ENCODE measurements at places on chromosomes 5 and 9.
A peak's percentile ranks its signal among the peaks of the same experiment; 100 is the strongest.

DNA sequence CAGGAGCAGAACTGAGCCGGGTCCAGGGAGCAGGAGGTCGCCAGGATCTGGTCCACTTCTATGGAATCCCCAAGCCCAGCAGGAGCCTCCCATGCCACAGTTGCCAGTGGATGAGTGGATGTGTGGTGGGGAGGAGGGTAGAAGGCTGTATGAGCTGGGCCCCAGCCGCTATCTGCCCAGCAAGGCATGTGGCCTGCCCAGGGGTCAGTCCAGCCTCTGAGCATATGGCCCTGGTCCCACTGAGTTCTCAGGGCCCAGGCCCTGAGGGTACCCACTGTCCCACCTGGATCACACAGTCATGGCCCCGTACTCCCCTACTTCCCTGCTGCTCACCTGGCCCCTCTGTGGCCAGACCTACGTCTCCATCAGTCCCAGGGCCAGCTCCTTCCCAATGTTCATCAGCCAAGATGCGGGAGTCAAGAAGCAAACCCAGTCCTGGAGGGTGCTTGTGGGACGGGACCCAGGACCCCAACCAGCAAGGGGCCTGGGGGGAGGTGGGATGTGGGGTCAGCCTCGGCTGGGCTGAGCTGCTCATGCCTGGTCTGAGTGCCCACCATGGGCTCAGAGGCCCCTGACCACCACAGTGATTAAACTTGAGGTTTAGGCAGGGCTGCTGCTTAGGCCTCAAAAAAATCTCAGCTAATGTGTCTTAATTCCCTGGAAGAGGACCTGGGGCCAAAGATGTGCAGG lies 152.7 kb downstream of the COL23A1 start:
- DNase-seq, result no peak

DNA sequence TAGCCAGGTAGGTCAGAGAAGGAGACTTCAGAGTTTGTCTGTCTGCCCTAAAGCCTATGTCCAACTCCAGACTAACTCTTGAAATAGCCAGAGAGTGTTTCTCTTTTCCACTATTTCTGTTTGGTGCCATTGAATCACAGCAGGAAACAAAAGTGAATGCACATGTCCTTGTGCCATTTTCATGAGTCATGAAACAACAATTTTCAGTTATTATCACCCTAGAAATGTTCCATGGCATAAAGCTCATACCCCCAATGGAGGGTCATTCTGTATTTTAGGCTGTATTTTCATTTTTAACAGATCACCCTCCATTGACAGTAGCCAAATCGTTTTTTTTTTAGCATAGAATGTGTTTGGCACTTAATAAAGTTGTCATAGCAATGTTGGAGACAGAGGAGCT lies 124.7 kb downstream of the PAPPA start:
- no peak for DNase-seq

- DNase-seq, result no peak
These were observed 69.0 kb downstream of the MTAP start for GRCh38 chr9:21871256-21871975.

- no peak for DNase-seq
These were observed 273.2 kb upstream of the PRDM9 start for GRCh38 chr5:23234197-23234596.

DNA sequence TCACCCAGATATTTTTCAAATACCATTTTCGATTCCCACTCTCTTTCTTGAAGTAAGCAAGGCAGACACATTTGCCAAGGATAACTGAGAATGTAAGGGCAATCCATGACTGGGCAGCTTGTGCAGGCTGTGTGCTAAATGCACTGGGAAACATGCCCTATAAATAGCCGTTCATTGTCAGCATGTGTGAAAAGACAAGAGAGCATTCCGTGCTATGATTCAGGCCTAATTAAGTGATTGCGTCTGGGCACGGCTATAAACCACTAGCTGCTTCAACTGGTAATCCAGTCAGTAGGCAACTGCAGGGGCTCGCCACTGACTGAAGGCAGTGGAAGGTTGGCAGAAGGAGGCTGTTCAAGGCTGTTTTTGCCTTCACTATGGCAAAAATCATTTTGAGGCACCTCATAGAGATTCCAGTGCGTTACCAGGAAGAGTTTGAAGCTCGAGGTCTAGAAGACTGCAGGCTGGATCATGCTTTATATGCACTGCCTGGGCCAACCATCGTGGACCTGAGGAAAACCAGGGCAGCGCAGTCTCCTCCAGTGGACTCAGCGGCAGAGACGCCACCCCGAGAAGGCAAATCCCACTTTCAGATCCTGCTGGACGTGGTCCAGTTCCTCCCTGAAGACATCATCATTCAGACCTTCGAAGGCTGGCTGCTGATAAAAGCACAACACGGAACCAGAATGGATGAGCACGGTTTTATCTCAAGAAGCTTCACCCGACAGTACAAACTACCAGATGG lies at the start of gene HSPB3:
TSS of gene HSPB3 (plus strand) at position 287 of the 745 bp plus-strand sequence. CDS start at position 378, 91 bp downstream.
- DNase-seq, result peak; percentile 98

DNA sequence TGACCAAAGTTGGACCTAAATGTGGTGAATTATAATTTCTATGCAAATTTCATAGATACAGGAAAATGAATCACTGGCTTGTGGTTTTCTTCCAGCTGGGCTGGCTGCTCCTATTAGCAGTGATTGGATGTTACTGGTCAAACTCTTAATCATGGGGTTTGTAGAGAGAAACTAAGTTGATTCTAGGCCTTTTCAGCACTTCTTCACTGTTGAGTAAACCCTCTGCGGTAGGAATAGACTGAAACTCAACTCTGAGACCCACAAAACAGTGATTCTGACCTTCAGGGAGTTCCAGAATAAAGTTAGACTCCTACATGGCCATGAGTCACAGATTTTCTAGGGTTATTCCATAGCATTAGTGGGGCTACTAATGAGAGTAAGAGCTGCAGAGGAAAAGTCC lies 47.9 kb upstream of the FKTN start:
- DNase-seq, result peak; percentile 34

DNA sequence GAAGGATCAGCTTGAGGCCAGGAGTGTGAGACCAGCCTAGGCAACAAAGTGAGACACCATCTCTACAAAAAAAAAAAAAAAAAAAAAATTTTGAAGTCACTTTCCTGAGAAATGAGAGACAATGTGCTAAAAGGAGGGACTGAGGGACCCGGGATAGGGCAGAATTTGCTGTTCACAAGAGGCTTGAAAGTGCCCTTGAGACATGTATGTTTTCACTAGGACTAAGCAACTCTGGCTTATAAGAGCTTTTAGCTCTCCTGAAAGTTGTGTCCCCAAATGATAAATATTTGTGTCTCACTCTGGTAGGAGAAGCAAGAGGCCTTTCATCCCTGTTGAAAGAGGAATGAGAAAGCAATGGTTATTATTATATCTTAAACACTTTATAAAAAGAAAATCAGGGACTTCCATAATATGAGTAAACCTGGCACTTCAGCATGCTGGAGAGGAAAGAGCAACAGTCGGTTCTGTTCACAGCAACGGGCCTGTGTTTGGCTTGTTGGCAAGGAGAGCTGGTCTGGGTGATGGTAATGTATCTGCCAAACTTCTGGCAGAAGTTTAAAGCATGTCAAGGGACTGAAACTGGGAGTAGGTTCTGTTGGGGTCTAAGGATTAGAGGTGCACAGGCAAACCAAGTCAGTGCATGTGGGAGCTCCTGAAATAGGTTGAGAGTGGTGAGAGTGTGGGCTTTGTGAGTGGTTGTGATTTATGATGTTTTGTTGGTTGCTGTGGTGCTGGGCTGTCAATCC lies 32.2 kb downstream of the ENTREP1 start:
- peak; percentile 5 for DNase-seq

- DNase-seq, result peak; percentile 61
These were observed 20.4 kb upstream of the NTNG2 start for GRCh38 chr9:132141344-132141947.

DNA sequence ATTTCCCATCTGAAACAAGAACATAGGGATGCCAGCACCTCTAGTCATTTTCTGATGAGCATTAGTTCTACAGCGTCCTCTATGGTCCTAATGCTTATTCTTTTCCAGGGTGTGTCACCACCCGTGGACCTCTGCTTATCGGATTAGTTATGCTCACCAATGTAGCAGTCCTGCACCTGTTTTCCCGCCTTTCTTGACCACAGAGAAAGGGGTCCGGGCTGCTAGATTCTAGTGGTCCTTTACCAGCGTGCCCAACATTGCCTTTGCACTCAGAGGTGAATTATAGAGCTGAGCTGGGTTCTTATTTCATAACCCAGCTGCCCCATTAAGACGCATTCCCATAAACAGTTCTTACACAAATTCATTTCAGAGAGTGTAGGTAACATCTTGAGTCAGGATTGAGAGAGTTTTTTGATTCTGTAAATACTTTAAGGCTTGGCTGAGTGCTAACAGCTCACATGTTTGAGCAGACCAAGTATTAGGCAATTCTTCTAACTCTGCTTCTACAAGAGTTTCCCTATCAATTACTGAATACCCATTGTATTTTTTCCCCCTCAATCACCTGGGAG lies 2205.1 kb upstream of the C9orf72 start:
- no peak for DNase-seq

DNA sequence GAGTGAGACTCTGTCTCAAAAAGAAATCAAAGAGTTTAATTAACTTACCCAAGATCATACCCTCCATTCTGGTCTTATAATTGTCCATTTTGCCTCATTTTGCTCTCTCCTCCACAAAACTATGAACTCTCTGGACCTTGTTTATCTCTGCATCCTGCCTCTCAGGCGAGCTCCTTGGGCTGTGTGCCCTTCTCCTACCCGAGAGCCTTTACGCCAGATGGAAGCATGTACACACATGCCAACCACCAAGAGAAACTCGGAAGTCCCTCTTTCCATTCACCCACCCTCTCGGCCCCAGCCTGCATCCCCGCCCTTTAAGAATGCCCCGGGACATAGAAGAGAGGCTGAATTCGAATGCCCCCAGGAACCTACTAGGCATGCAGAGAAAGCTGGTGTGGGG lies 25.9 kb downstream of the CPLX2 start:
- no peak for DNase-seq

- no peak for DNase-seq
These were observed 16.3 kb upstream of the DENND1A start for GRCh38 chr9:123946101-123946821.

GRCh38 chr9:108696156-108696555 lies 159.6 kb downstream of the ACTL7B start:
- no peak for DNase-seq

GRCh38 chr9:134922066-134922931 lies 4.6 kb upstream of the FCN1 start:
- no peak for DNase-seq

DNA sequence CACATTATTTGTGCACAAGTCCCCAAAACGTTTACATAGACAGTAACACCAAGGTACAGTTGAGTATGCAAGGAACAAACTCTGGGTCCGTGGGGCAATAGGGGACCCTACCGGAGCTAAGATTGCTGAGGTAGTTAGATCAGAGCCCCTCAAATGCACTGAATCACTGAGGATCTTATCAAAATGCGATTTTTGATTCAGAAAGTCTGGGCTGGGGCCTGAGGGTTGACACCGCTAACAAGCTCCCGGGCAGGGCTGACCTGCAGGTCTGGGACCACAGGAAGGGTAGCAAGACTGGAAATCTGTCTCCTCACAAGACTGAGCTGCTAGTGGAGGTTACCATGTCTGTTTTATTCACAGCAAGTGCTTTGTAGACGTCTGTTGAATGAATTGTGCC lies 1.8 kb upstream of the IL3 start:
- DNase-seq, result no peak

DNA sequence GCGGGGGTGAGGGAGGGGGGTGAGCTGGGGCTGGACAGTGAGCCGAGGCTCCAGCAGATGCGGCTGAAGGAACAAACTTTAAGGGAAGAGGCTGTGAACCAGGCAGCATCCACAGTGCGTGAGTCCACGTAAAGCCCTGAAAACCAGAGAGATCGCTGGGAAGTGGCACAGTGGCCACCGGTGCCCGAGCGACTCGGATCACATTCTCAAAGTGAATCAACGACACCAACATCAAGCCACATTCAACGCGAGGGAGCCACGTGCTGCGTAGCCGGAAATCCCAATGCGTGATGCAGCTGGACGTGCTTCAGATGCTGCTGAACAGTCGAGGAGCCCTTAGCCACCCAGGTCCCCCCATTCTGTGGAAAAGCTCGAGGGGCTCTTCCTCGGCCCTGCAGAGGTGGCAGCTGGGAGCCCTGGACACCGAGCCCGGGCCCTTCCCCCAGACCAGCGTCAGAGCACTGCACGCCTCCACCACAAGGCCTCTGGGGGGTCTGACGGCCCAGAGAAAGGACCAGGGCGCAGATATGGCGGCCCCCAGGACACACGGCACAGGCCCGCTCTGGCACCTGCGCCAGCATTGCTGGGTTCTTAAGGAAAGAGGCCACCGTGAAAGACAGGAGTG lies 53.7 kb upstream of the EXOC3 start:
- DNase-seq, result no peak

DNA sequence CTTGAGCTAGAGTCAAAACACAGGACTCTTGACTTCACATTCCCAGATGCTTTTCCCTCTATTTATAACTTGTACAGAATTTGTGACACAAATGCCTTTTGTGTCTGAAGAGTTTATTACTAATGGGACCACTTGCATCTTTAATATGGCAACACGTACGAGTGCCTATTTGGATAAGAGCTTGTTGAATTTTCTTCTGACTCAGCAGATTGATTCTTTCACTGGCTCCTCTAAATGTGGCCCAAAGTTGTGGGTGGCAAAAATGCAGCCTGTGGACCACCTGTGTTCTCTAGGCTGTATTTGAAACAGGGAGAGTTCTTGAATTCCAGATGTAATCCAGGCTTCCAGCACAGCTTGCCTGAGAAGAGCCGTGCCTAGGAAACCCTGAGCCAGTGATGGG lies 34.1 kb upstream of the ERCC6L2 start:
- no peak for DNase-seq

- no peak for DNase-seq
These were observed 276.9 kb downstream of the ARHGAP26 start for GRCh38 chr5:143047091-143047490.

GRCh38 chr9:115305543-115305942 lies 187.6 kb upstream of the TNC start:
- no peak for DNase-seq

GRCh38 chr5:178423901-178424809 lies 166.0 kb downstream of the COL23A1 start:
- no peak for DNase-seq

- DNase-seq, result no peak
These were observed 763.1 kb downstream of the TAF11L14 start for GRCh38 chr5:18397371-18397770.

GRCh38 chr5:134656690-134657089 lies 8.1 kb downstream of the SEC24A start:
- DNase-seq, result no peak

DNA sequence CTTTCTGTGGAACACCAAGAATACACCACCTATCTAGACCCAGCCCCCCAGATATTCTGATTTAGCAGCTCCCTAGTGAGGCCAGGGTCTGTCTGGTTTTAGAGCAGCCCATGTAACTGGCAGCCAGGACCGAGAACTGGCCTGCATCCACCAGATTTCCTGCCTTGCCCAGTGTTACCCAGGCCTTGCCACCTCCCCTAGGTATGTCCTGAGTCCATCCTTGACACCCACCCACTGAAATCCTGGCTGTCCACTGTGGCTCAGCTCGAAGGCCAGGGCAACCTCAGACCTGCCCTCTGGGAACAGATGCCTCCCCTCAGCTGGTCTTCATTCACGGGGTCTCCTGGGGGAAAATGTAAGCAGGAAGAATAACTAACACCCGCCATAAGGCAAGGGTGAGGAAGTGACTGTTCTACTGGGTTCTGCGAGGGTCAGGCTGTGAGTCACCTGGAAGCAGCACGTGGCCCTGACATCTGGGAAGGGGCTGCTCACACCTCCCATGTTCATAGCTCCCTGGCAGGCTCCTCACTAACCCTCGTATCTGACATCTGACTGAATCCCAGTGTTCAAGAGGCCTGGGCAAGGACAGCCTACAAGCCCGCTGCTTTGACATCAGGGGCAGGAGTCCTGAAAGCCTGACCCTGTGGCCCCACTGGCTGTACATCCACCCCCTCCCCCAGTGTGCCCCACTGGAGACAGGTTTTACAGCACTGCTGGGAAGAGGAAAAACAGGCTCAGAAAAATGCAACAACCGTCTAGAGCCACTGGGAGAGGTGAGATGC lies 72.7 kb downstream of the SEMA4D start:
- no peak for DNase-seq
